ENCODE measurements at places on chromosomes 4 and X.

DNA sequence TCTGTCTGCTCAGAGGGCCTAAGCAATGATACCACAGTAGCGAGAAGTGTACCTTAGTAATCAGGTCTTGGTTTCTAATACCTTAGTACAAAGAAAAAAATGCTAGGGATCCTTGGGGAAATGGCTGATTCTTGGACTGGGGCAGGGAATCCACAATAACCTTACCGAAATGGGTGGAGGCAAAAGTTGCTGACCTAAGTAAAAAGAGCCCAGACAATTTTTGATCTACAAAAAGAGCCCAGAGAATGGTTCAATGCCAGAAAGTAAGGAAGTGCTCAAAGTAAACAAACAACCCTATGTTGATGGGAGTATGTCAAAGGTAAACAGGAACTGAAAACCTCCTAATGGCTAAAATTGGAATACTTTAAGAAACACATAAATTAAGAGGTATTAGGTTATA is 130.1 kb upstream of the MAGEB18 start:
- DNase-seq = no peak

DNA sequence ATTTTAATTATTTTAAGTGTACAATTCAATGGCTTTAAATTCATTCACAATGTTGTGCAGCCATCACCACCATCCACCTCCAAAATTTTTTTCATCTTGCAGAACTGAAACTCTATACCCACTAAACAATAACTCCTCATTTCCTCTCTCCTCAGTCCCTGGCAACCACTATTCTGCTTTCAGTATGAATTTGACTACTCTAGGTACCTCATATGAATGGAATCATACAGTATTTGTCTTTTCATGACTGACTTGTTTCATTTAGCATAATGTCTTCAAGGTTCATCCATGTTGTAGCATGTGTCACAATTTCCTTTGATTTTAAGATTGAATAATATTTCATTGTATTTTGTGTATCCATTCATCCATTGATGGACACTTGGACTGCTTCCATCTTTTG is 46.9 kb downstream of the KIF4A start:
- no peak for DNase-seq

DNA sequence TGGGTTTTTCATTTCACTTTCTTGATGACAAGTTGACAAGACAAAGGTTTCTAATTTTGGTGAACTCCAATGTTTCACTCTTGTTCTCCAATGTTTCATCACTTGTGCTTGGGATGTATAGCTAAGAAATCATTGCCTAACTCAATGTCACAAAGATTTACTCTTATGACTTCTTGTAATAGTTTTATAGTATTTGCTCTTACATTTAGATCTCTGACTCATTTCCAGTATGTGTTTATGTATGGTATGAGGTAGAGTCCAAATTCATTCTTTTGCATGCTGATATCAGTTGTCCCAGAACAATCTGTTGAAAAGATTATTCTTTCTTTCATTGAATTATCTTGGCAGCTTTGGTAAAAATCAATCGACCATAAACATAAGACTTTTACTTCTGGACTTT is 12.2 kb upstream of the NWD2 start:
- DNase-seq = no peak

DNA sequence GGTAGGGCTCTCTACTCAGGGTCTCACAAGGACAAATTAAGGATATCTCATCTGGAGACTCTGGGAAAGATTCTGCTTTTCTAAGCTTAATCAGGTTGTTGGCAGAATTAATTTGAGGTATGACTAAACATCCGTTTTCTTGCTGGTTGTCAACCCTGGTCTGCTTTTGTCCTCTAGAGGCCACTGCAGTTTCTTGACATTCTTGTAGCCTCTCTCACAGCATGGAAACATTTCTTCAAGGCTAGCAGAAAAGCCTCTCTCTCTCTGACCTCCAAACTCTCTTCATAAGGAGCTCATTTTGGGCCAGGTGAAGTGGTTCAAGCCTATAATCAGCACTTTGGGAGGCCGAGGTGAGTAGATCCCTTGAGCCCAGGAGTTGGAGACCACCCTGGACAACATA is 749.5 kb upstream of the PCDH7 start:
- DNase-seq = no peak

DNA sequence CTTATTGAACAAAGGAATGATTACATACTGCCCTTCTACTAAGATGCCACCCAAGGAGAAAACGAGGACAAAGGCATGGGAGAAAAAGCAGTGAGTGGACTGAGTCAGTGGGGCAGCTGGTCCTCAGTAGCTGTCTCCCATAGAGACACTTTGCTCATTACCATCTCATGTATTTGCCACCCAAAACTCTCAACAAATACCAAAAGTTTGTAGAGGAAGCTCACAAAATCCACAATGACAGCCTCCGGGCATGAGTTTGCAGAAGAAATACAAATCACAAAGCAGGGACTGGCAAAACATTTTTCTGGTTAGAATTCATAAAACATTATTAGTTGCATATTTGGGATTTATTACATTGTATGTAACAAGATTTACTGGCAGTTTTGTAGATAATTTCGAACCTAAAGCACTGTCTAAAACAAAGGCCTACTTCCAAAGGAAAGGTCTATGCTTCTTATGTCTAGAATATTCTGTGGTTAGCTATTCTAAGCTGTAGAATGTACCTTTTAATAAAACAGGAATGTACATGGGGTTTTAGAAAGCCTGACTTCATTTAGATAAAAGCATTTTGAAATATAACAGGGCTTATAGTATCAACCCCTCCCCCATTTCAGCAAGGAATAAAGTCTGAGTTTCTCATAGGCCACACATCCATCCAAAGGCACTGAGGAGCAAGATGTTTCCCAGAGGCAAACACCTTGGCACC is 17.7 kb downstream of the PCDH18 start:
- no peak for DNase-seq

DNA sequence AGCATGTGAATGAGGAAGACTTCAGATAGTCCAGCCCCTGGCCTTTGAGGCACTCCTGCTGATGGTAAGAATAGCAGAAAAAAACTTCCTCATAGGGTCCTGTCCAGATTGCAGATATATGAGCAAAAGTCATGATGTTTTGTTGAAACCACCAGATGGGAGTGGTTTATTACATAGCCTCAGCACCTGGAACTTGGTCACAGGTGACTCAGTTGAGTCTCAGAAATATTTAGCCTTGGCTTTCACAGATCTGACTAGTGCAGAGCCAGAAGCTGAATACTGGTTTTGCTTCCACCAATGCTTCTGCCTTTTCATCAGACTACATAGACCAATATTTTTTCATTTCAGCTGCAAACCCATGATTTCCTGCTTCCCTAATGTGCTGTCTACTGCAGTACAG is 994.9 kb upstream of the SLIT2 start:
- no peak for DNase-seq

GRCh38 chr4:151472711-151473110 is 63.7 kb downstream of the FHIP1A start:
- DNase-seq = no peak

- DNase-seq = peak; percentile 27
Measured at GRCh38 chrX:53716328-53717088, 30.0 kb upstream of the HUWE1 start.

- DNase-seq = no peak
Measured at GRCh38 chrX:81301877-81302276, 100.0 kb downstream of the SH3BGRL start.

DNA sequence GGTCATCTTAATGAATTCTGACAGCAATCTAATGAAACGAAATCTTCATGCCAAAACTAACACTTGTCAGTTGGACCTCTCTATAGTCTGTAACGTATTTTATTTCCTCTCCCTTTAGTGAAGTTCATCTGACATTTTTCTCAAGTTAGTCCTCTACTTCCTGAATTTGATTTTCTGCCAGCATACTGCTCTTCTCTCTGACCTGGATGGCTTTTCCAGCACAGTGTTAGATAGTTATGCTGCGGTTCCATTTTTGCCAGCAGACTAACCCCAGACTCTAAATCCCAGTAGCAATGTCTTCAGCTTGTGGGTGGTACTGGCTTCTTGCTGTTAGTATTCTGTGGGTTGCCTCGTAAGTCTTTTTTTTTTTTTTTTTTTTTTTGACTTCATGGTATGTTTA is 146.7 kb upstream of the VEGFC start:
- no peak for DNase-seq

- no peak for DNase-seq
Measured at GRCh38 chrX:13489454-13489853, 79.9 kb upstream of the EGFL6 start.

DNA sequence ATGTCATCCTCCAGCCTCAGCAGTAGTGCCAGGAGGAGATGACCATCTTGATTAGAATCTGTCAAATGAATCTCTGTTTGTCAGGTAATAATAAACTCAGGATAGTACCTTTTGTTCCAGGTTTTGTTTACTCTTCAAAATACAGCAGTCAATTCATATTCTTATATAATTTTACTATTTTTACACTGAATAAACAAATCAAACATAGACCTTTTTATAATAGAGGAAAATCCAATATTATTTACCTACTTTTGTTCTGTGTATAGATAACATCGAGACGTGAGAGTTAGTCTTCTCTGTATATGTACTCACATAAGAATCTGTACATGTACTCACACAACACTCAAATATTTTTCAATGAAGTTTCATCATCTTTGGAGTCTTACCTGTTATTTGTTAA is 365.4 kb upstream of the EPHA5 start:
- no peak for DNase-seq

DNA sequence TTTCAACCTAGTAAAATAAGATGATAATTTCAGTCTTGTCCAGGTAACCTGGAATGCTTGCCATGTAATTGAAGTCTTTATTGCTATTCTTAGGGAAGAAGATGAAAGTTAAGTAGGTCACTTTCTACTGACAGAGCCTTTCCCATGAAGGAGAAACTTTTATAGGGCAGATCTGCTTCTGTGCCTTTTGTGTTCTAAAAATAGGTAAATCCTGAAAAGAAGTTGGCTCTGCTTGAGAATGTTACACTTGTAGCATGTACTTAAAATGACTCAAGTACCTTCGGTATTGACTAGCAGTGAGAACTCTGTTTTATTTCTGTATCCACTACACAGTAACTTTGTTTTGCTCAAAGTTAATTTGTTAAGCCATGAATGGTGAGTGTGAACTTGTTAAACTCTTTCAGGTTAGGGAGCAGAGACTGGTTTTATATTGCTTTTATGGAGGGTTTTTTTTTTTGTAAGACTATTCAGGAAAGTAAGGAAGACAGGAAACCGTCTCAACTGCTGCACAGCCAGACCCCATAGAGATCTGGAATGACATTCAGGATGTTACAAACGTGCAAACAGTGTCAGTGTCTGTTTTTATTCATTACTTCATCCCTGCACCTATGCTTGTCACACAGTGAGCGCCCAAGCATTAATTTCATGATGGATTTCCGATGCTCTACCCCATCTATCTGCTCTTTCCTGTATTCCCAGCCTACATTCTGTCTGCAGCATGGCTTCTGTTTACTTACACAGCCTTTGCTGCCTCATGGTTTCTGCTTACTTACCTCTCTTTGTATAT is 53.0 kb downstream of the SEPTIN11 start:
- no peak for DNase-seq

- DNase-seq = no peak
Measured at GRCh38 chrX:136468391-136469103, 19.2 kb upstream of the BRS3 start.

- no peak for DNase-seq
Measured at GRCh38 chr4:147318586-147318985, 162.3 kb upstream of the EDNRA start.

- no peak for DNase-seq
Measured at GRCh38 chrX:9938516-9938915, 28.6 kb upstream of the CLDN34 start.

- DNase-seq = no peak
Measured at GRCh38 chr4:16116019-16116418, 32.2 kb upstream of the PROM1 start.

DNA sequence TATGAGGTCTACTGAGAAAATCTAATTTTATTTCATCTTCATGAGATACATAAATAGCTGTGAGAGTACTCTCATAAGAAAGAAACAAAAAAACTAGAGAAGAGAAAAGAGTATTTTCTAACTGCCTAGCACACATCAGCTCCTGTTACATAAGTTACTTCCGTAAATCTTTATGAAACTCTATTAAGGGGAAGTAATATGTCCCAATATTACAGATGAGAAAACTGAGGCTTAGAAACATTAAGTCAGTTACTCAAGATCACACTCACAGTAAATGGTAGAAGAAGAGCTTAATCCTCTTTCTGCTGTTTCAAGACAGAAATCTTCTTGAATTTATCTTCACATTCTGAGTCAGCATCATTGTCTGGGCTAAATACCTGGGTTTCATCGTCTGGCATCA is 164.1 kb downstream of the DTHD1 start:
- no peak for DNase-seq

DNA sequence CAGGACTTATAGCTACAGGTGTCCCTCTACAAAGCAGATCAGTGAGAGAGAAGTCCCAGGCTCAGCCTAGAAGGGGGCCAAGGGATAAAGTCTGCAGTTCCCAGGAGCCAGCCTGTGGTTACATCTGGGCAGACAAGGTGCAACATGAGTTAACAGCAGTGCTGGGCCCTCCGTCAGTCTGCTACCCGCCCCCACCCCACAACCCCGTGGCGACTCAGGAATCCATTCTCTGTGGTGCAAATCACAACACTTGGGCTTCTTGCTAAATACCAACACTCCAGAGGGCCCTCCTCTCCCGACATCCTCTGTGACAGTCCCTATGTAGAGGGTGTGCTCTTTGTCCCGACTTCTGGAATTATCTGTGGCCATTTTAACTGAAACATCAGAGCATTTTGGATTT is 13.8 kb downstream of the GPM6B start:
- DNase-seq = no peak

- DNase-seq = no peak
Measured at GRCh38 chr4:3073158-3074077, 920 bp downstream of the HTT-AS start.

- DNase-seq = no peak
Measured at GRCh38 chr4:40333921-40334352, 1.2 kb upstream of the CHRNA9 start.

DNA sequence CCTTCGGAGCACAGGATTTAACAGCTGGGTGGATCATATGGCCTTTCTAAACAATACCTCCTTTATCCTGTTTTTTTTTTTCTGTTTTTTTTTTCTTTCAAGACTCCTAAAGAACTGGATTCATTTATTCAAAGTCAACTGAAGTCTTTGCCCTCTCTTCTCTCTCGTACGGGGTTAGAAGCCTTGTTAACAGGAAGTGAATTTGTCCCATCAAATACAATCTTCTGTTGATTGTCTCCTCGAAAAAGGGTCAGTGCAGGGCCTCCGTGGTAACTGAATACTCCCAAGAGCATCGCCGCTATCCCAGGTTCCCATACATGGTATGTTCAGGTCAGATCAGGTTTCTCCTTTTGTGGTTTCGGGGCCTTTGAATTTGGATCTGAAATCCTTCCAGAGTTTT is 1.8 kb upstream of the TMEM128 start:
- DNase-seq = no peak
